ENCODE measurements at places on chromosomes 16 and 17.

- DNase-seq, result no peak
Observed at GRCh38 chr17:3033741-3034577, 29.4 kb downstream of the OR1D5 start.

- no peak for DNase-seq
Observed at GRCh38 chr16:16008666-16009065, 59.2 kb downstream of the ABCC1 start.

DNA sequence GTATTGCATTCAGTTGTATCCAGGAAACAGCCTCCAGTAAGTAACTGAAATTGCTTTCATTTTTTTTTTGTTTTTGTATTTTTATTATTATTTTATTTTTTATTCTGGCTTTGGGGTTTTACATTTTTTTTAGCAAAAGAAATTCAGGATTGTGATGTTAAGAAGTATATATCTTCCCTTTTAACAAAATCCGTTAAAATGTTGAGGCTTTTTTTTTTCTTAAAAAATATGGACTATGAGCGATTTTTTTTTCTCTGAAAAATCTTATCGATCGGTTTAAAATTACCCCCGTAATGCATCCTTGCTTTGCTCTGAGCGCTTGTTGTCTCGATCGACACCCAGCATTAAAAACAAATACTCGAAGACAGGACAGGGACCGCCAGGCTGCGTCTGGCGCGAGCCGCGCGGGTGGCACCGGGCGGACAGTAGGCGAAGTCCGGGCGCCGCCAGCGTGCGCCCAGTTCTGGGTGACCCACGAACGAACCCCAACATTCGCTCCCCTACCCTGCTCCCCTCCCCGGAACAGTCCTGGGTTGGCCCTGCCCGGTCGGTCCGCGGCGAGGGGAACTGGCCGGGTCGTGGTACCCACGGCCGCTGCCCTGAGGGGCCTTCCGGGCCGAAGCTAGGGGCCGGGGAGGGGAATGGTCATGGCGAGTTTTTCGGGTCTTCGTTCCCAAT is 482 bp downstream of the BAHCC1 start:
- DNase-seq, result no peak

GRCh38 chr16:66933776-66934137 is 445 bp downstream of the CIAO2B start:
- no peak for DNase-seq

DNA sequence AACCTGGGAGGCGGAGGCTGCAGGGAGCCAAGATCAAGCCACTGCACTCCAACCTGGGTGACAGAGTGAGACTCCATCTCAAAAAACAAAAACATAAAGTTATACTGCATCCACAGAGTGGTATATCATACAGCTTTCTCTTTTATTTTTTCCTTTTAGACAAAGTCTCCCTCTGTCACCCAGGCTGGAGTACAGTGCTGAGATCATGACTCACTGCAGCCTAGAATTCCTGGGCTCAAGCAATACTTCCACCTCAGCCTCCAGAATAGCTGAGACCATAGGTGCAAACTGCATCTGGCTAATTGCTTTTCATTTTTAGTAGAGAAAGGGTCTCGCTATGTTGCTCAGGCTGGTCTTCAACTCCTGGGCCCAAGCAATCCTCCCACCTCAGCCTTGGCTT is 10.0 kb upstream of the COPRS start:
- DNase-seq, result no peak

DNA sequence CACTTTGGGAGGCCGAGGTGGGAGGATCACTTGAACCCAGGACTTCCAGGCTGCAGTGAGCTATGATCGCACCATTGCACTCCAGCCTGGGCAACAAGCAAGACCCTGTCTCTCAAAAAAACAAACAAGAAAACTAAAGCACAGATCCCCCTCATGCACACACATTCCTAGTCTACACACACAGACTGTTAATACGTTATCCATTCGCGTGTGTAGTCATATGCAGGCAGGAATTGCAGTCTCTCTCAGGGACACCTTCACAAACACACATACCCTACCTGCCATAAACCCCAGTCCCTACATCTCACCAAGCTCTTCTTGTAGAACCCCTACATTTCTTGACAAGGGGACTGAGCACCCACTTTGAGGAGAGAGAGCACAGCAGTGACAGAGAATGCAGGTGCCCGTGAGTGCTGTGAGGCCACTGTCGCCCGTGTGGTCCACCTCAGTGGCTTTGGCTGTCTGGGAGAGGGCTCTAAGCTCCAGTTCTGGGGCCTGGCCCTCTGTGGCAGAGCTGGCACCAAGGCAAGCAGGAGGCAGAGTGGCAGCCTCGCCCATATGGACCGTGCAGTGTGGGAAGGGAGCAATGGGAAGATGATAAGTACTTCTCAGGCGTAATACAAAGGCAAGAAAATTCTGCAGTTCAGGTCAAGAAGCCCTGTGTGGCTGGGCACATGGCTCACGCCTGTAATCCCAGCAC is 59.0 kb upstream of the RPH3AL start:
- no peak for DNase-seq

DNA sequence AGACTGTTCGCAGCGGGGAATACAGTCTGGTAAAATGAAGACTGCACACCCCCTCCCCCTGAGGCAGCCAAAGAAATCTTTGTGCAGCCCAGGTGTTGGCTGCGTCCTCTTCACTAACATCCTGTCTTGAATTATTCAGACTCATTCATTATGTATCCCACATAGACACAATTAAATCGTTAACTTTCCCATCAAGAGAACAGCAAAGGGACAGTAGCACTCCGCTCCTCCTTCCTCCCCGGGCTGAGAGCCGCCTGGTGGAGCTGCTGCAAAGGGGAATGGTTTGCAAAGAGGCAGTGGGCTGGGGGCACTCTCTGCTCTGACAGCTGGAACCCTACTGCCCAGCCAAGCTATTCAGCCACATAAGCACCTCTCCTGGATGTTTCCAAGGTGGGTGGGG is 290.0 kb upstream of the SOX9 start:
- DNase-seq, result no peak

DNA sequence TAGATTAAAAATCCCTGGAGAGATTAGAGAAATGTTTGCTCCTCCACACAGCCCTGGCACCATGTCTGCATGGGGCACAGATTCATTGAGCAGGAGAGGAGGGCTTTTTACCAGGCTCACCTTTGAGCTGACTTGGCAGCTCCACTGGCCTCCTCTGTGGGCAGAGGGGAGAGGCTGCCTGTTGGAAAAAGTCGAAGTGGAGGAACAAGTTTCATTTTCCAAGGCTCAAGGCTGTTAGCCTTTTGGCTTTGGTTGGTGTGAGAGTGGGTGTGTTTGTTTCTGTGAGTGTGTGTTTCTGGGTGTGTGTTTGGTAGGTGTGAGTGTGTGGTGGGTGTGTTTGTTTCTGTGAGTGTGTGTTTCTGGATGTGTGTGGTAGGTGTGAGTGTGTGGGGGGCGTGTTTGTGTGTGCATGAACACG is 5.6 kb downstream of the TMEM238L start:
- DNase-seq, result no peak

DNA sequence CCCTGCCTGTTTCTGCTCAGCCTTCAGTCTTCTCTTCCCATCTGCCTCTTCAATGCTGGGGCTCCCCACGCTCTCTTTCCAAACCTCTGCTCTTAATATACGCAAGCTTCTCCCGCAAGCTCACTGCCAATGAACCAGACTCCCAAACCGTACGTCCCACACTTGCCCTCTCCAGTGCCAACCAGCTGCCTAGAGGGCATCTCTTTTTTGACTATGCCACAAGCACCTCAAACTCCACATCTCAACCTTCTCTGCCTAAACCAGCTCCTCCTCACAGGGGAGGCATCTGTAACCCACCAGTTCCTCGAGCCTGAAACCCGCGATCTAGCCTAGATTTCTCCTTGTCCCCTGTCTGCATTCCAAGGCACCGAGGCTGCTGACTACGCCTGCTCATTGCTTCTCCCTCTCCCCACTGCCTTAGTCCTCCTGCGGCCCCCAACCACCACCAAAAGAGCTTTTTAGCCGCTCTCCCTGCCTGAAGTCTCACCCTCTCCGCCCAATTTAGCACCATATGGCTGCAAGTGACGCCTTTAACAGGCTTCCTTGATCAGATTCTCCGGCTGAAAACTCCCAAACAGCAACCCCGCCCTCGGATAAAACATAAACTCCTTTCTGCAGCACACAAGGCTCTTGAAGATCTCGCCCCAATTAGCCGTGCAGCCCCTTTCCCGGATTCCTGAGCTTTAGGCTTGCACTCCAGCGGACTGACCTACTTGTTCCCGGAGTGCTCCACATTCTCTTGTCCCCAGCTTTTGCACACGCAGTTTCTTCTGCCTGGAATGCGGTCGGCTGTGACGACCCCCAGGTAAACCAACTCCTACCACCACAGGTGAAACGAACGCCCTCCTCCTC is 1.5 kb downstream of the GGA2 start:
- DNase-seq, result no peak

DNA sequence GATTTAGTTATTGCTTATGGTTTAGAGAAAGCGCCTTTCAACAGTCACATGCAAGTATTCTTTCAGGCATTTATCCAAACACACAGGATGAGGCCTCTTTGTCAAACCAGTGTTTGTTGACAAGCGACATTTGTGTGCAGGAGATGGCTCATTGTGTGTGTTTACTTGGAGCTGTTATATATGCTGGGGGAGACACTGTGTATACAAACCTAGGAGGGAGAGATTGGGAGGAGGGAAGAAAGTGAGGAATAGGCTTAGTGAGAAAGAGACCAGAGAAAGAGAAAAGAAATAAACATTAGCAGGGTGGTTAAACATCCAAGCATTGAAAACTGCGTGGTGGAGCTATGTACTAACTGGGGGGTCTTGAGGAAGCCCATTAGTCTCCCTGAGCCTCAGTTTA is 437.6 kb downstream of the MAF start:
- no peak for DNase-seq

- no peak for DNase-seq
Observed at GRCh38 chr17:79335456-79335855, 260.8 kb downstream of the ENGASE start.

DNA sequence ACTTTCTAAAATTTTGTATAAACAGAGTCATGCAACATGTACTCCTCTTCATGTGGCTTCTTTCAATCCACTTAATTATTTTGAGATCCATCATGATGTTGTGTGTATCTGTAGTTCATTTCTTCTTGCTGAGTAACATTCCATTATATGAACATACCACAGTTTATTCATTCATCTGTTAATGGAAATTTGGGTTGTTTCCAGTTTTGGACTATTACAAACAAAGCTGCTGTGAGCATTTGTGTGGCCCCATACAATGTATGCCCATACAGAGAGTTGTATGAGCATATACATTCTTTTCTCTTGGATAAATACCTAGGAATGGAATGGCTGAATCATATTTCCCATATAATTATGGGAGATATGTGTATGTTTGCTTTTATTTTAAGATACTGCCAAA is 85.6 kb downstream of the CLEC16A start:
- no peak for DNase-seq

DNA sequence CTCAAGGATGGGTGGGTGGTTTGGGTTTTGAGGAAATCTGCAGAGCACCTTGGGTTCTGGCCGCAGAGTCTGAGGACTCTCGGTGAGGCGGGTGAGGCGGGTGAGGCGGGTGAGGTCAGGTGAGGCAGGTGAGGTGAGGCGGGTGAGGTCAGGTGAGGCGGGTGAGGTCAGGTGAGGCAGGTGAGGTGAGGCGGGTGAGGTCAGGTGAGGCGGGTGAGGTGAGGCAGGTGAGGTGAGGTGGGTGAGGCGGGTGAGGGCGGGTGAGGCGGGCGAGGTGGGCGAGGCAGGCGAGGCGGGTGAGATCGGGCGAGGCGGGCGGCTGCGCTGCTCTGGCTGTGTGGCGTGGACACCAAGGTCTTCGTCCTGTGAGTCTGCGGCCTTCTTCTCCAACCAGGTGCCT is 24.1 kb upstream of the RPL13 start:
- no peak for DNase-seq

DNA sequence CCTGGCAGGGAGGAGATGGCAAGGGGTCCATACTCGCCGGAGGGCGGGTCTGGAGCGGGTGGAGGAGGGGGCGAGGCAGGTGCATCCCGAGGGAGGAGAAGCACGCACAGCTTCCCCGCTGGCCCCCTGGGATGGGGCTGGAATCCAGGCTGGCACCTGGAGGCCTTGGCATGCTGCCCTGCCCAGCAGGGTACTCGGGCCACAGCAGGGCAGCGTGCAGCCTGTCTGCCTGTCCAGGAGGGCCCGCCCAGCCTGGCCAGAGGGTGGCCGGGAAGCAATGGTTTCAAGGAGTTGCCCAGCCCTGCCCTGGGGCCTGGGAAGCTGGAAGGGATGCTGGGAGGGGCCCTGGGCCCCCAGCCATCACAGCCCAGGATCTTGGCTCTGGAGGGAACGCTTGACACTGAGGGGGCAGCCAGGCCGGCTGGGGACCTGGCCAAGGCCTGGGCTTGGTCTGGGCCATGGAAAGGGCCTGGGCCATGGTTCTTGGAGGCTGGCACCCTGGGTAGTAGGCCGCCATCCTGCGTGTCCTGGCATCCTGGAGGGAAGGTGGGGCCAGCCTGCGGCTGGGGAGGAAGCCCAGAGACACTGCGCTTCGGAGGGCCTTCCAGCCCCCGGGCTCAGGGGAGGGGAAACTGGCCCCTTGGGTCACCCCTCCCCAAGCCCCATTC is 1.1 kb downstream of the GLIS2 start:
- no peak for DNase-seq

DNA sequence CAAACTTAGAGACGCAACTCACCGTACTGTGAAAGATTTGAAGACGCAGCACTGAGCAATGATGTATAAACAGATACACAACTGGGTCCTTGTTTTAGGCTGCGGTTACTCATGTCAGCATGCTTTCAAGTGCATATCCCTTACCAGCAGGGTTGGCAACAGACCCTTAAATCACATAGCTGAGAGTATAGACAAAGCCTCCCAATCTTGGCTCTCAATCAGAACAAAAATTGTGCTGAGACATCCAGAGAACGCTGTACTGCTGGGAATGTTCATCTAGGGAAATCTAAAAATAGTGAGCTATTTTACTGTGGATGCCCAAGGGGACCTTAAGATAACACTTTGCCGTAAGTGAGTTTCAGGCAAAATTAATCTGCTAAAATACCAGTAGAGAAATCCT is 84.4 kb upstream of the NUDT7 start:
- no peak for DNase-seq

GRCh38 chr16:57981636-57982035 is 10.7 kb upstream of the CNGB1 start:
- no peak for DNase-seq

- DNase-seq, result no peak
Observed at GRCh38 chr17:67637901-67638641, 79.7 kb upstream of the NOL11 start.

GRCh38 chr17:49850772-49851386 is 3.0 kb upstream of the TAC4 start:
- DNase-seq, result no peak

DNA sequence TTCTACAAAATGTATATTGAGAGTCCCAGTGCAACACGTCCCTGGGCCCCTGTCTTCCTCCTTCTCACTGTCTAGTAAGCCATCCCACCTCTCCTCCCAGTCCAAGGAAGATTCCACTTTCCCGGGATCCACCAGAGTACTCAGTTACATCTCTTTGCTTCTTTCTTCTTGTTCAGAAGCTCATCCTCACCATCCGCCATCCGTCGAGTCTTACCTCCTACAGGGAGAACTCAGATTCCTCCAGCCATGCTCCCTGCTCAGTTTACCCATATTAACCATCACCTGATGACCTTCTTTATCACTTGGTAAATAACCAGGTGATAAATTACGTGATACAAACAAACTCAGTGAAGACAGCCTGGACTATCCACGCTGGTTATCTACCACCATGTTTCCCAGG is 57.1 kb downstream of the CYTH1 start:
- no peak for DNase-seq
